Activated CD4-positive, alpha-beta T cell treated with anti-CD3 and anti-CD28 coated beads for 48 hours (primary cell): ENCODE measurements at places on chromosomes 3 and 15.

GRCh38 chr3:122826278-122826677, 31.4 kb downstream of the SLC49A4 start:
- DNase-seq = no peak

- no peak for DNase-seq
Observed at GRCh38 chr15:42447599-42447998, 43.3 kb downstream of the ZNF106 start.

DNA sequence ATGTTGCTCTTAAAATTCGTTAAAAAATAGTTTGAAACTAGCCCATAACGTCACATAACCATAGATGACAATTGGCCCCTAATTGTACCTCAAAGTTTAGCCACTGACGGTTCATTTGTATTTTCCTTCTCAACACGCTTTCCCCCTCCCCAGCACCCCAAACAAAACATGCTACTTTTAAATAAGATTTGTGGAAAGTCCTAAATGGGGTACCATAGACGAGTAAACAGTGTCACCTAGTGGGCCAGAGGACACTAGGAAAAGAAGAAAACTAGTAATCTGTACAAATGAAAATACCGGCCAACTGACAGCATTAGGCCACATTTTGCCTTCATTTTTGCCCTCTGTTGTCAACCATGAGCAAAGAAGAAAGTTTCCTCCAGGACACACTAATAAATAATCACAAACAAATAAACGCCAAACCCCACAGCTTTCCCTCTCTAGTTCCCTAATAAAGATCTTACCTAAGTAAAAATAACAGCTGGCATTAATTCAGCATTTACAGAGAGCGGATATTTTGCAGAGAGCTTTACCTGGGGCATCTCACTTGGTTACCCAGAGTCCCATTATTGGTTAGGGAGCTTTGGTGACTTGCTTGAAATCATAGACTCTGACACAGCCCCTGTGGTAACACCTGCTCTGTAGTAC, 175.1 kb upstream of the ATP11B start:
- no peak for DNase-seq

DNA sequence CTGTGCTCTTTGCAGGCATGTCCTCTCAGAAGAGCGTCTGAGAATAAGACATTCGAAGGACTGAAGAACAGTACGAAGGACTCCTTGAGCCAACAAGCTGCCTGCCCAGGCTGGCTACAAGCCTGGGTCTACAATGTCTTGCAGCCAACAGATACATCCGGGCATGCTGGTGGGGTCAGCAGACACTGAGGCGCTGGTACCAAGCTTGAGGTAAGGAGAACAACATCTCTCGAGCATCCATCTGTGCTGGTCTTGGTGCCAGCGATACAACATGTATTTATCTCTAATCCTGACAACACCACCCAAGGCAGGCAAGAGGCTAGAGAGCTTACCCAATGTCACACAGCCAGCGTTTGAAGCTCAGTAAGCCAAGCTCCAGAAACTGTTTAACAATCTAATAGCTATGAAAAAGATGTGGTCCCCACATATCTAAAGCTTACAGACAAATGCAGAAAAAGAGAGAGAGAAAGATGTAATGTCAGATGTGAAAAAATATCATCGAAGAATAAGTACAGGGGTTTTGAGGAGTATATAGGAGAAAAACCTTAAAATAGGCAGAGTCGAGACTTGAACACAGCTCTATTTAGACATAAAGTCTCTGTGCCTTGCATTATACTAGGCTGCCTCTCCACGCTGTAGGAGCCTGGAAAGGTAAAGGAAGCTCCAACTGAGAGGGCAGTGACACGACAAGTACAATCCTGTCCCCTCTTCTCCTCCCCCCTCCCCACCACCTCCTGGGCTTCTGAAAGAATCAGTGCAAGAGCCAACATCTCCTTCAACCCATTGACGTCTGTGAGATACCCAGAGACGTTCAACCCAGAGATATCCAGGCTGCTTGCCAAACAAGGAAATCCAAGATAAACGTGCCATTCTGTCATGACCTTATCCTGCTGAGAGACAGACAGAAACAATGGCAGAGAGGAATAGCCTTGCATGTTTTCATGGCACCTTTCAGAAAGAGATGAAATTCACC, 39.4 kb downstream of the WWTR1 start:
- no peak for DNase-seq

- DNase-seq = no peak
Observed at GRCh38 chr3:94735354-94735753, 672.5 kb downstream of the NSUN3 start.

DNA sequence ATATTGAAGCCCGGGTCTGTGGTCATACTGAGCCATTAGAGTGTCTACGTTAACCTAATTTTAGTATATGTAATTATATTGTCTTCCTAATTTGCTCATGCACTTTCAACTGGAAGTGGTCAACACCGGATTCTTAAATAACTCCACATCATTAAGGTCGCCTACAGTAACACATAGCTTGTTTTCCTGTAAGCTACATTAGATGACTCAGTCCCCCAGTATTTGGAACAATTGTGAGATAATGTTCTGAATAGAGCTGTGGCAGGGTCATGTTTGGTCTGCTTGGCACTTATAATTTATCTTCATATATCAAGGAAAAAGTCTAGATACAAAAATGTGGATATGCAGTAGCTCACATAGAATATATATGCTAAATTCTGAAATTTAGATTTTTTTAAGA, 486.2 kb downstream of the IGSF11 start:
- DNase-seq = no peak

DNA sequence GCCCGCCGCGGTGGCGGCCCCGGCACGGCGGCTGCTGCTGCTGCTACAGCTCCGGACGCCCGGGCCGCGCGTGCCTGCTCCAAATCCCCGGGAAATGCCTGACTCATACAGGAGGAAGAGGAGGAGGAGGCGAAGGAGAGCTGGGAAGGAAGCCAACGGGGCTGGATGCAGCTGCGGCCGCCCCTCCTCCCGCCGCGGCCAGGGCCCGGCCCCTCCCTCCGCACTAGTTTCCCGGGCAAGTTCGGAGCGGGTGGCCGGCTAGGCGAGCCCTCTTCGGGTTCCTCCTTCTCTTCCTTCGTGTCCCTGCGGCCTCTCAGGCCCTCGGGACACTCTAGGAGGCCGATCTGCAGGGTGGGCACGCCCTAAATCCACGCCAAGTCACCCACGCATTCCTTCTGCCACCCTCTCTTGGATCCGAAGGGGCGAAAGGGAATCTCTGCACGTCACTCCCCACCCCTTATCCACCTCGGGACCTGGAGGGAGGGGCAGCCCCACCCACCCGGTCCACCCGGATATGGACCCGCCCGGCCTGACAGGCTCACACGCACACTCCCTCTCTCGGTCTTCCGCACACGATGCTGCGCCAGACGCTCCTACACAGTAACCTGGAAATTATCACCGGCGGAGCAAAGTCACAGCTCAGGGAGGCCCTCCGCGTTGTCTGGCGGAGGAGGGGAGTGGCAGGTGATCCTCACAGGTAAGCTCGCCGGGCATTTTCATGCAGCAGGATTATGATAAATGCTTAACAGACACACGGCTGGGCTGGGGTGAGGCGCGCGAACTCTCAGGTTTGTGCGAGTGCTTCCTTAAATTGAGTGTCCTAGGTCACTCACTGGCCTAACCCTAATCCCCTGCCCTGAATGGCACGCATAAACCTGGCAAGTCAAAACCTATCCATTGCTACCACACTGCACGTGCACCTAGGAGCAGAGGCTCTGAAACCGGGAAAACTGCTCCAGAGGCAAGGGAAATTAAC, at the start of the genes OSBPL10 and ZNF860:
OSBPL10 (minus strand) TSS at position 57 of the 976 bp plus-strand sequence. CDS start 83 bp downstream, outside the sequence.
ZNF860 (plus strand) TSS at position 545 of the 976 bp plus-strand sequence. CDS start 7,330 bp downstream, outside the sequence.
- DNase-seq = peak; percentile 52

DNA sequence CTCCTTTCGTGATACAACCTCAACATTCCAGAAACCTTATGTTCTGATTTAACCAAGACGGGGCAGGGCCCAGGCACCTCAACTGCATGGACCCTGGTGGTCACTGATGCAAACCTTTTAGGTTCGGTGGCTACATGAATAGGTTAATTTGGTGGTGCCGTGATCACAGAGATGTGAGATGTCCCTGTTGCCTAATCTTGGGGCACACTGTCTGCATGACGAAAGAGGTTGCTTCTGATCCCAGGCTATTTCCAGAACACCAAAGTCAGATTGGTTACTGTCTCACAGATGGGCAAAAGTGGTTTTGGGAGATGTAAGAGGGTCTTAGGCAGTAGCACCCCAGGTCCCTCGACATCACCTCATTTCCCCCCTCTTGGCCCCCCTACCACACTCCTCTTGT, 4.0 kb upstream of the CCR1 start:
- no peak for DNase-seq

- no peak for DNase-seq
Observed at GRCh38 chr3:45907769-45908705, 21.7 kb downstream of the CCR9 start.

DNA sequence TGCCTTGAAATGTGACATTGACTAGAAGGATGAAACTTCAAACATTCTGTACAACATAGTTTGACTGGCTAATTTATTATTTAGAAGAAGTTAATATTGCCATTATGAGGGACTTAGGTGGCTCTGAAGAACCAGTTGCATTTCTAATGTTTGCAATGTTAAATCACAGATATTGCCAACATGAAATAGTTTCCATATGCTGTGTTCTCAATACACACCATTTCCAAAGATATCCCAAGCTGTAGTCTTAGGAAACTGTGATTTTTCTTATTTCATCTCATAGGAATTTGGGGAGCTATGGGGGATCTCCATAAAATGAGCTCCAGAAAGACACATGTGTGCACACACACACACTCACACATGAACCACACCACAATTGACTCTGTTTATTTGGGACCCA, 36.3 kb downstream of the ALG1L2 start:
- DNase-seq = no peak

- DNase-seq = no peak
Observed at GRCh38 chr15:77457905-77458265, 37.2 kb downstream of the HMG20A start.

DNA sequence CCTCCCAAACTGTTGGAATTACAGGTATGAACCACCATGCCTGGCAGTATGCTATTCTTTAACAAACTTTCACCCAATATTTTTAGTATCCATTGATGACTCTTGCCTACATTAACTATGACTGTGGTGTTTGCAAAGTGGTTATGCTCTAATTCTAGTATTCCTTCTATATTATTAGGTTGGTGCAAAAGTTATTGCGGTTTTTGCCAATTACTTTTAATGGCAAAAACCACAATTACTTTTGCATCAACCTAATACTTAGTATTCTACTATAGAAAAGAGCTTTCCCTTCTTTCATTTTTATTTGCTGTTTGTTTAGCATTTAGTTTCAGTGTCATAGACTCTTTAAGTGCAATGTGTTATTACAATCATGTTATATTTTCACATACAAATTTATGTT, 760.6 kb downstream of the NR2F2 start:
- no peak for DNase-seq

DNA sequence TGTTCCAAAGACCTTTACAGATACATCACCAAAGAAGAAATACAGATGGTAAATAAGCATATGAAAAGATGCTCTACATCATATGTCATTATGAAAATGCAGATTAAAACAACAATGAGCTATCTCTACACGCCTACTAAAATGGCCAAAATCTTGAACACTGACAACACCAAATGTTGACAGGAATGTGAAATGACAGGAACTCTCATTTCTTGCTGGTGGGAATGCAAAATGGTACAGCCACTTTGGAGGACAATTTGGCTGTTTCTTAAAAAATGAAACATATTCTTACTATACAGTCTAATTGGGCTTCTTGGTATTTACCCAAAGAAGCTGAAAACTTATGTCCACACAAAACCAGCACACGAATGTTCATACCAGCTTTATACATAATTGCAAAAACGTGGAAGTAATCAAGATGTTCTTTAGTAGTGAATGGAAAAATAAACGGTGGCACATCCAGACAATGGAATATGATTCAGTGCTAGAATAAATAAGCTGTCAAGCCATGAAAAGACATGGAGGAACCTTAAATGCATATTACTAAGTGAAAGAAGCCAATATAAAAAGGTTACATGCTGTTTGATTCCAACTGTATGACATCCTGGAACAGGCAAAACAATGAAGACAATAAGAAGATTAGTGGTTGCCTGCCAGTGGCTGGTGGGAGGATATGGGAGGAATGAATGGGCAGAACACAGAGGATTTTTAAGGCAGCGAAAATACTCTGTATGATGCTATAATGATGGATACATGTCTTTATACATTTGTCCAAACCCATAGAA, 81.3 kb upstream of the NEDD4 start:
- no peak for DNase-seq

DNA sequence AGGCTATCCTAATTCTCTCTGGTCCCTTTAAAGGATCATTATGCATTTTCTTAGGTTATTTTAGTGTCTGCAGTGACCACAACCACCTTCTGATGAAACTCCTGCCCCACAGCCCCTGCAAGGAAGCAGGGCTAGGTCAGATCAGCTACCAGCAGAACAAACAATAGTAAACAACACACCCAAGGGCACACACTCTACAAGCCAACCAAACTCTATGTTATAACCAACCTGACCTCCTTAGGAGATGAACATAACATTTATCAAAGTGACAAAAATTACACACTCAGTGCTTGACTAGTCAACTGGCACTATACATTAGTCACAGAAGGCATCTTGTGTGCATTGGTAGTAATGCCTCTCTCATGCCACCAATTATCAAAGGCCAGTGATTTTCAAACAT, 17.3 kb downstream of the DENND6A start:
- no peak for DNase-seq

GRCh38 chr3:192887047-192887446, 30.6 kb downstream of the MB21D2 start:
- peak; percentile 16 for DNase-seq

GRCh38 chr3:194277104-194277785, 73.9 kb downstream of the CPN2 start:
- no peak for DNase-seq
